ENCODE measurements at places on chromosomes 2 and 18.

- no peak for DNase-seq
These were observed 57.3 kb upstream of the KLF7 start for GRCh38 chr2:207223051-207223450.

DNA sequence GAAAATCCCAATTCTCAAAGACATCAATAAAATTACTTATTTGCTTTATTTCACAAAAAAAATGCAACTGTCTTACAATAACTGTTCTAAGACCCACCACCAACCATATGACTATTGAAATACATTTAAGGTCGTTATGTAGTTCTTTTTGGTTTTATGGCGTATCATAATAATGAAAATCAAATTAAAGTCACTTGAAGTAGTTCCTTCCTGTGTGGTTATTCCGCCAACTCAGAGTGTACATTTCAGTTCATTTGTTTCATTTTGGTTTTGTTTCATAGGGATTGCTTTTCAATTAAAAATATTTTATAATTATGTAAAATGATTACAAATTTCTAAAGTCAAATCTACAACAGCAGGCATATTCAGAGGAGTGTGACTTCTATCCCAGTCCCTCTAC is 45.9 kb upstream of the AAK1 start:
- no peak for DNase-seq

DNA sequence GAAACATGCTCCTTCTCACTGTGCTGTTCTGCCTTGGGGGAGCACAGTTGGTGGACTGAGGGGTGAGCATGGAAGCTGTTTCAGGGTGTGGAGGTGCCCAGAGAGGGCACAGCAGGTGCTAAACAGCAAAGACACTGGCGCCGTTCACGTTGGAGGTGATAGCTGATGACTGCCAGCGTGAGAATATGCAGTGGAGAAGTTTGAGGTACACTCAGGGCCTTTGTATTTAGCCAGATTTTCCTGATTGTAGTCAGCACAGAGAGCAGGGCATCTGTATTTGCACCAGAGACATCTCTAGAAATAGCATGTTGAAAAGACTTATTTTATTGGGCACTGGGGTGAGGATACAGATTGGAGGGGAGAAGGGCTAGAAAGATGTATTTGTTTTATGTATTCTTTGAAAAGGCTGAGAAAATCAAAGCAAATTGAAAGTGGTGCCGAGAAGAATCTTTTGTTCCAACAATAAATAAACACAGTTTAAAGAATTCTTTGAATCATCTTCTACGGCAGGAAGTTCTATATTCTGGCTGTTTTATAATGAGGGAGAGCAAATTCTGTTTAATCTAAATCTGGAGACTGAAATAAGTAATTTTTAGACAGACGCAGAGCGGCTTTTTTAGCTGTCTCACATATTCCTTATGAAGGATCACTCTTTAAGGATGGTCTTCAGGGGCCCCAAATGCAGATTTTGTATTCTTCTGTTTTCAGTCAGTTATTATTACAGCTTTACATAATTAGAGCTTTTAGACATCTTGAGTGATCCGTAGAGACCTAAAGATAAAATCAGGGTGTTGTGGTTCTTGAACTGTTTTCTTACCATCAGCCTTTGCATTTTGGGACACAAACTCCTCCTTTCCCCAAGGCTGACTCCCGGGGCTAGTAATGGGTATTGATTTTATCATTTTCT is 7.1 kb downstream of the ZNF532 start:
- no peak for DNase-seq

- DNase-seq = no peak
These were observed 81.8 kb upstream of the TGIF1 start for GRCh38 chr18:3368193-3368592.

DNA sequence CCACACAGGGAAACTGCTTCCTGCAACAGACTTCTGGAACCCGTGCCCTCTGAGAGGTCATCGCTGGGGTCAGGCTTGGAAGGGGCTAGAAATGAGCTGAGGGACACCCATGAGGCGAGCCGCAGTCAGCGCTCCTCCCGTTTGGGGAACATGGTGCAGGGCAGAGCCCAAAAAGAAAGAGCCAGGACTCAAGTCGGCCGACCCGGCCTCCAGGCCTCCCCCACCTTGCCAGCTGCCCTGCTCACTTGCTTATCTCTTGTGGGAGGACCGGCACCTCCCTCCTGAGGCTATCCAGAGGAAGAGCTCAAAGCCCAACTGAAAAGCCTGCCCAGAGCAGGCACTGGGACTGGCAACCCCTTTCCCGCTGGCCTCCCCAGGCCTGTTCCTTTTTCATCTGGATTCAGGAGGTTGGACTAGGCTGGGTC is 43.6 kb downstream of the SCTR start:
- no peak for DNase-seq

- no peak for DNase-seq
These were observed 486.6 kb downstream of the IRS1 start for GRCh38 chr2:226313060-226313459.
